ENCODE measurements at places on chromosomes 5 and 9. TPM values are rescaled to one million over a fixed set of nuclear protein-coding genes. Genes with fewer than 3 reads are reported as not detected.

Gene PKN3
- 16.3 TPM for total RNA-seq

Gene GFI1B
- 0.10 TPM for total RNA-seq

Gene NUTM2F
- total RNA-seq, result not detected

Gene ACOT12
- not detected for total RNA-seq

Gene PLK2
- 36.8 TPM for total RNA-seq

Gene CDKN2B-AS1
- total RNA-seq, result not detected

Gene ALDH1A1
- total RNA-seq, result 4,480 TPM

Gene PSD2
- not detected for total RNA-seq

Gene PPP1R26
- total RNA-seq, result 15.2 TPM

Gene NR5A1
- total RNA-seq, result 0.09 TPM

Gene SPEF2
- total RNA-seq, result 1.5 TPM

Gene PCDHGC4
- total RNA-seq, result not detected

Gene MVB12B
- total RNA-seq, result 7.8 TPM

Gene SLC26A2
- 65.4 TPM for total RNA-seq

Gene MYMK
- not detected for total RNA-seq

Gene SV2C
- total RNA-seq, result not detected

Gene WDR38
- 0.13 TPM for total RNA-seq

Gene KCNV2
- total RNA-seq, result not detected

Gene NFIB
- 6.8 TPM for total RNA-seq

Gene PDE4D
- 63.2 TPM for total RNA-seq

Gene SCGB3A1
- total RNA-seq, result not detected

Gene PRDM12
- total RNA-seq, result 0.21 TPM

Gene LCNL1
- total RNA-seq, result 0.13 TPM

Gene TEX48
- not detected for total RNA-seq

Gene OTP
- 0.13 TPM for total RNA-seq

Gene NKD2
- 18.4 TPM for total RNA-seq

Gene NPR2
- 5.4 TPM for total RNA-seq

Gene CCDC171
- total RNA-seq, result 0.53 TPM

Gene ITGA2
- total RNA-seq, result 15.7 TPM
